Testis (tissue), 5 donors: ENCODE measurements at places on chromosomes 2 and 18. TPM values are rescaled to one million over a fixed set of nuclear protein-coding genes. Genes with fewer than 3 reads are reported as not detected.

- H3K4me1 ChIP-seq = peaks cover 18% of the 10 kb centered on the region
- no peaks in the 10 kb centered on the region for H3K36me3 ChIP-seq
- no peak overlapping the region for H3K27ac ChIP-seq
- H3K27me3 ChIP-seq = no peaks in the 10 kb centered on the region
- no peak for DNase-seq
- peak overlapping the region; percentile 70 for H3K4me3 ChIP-seq
Measured at GRCh38 chr2:238203973-238204683, 633 bp upstream of the ILKAP start.

- no peak for DNase-seq
- H3K27ac ChIP-seq = no peak overlapping the region
- no peaks in the 10 kb centered on the region for H3K27me3 ChIP-seq
Measured at GRCh38 chr2:98390571-98391476, 44.6 kb downstream of the CNGA3 start.

- H3K27me3 ChIP-seq = no peaks in the 10 kb centered on the region
- H3K4me1 ChIP-seq = peaks cover 22% of the 10 kb centered on the region
- peak overlapping the region; percentile 95 for H3K27ac ChIP-seq
- H3K36me3 ChIP-seq = no peaks in the 10 kb centered on the region
- H3K4me3 ChIP-seq = peak overlapping the region; percentile 95
- peak; percentile 66 for DNase-seq
Measured at GRCh38 chr2:218569661-218570500, 1.2 kb downstream of the CNOT9 start.

DNA sequence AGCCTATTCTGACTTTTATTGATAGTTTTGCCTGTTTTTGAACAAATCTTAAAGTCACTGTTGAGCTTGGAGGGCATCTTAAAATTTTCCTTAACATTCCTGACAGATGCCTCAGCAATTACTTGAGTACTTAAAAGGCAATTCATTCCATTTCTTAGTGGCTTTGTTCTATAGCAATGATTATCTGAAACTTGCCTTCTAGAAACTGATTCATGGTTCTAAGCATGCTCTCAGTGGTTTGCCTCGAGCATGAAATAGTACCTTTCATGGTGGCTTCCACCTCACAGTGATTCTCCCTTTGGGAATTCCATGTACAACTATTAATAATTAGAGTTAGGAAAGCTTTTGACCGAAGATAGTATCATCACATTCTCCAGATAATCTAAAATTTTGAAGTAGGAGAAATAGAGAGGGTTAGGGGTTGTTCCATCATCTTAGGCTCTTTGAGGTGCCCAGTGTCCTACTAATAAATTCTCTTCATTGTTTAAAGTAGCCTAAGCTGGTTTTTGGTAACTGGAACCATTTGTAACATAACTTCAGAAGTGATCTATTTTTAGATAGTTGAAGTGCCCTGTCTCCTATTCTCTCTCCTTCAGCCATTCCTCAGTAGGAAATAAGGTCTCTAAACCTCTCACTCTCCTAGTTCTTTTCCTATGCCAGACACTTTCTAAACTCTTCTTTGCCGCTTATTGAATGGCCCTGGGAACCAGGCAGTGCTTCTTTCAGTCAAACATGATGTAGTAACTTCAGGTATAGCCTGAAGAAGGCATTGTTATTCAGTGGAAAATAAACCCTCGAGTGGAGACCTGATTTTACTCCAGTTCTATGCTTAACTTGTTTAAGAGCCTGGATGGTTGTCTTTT lies 156.1 kb downstream of the HAUS1 start:
- H3K4me1 ChIP-seq = peaks cover 13% of the 10 kb centered on the region
- H3K36me3 ChIP-seq = no peaks in the 10 kb centered on the region
- peak overlapping the region; percentile 19 for H3K27ac ChIP-seq
- no peak overlapping the region for H3K4me3 ChIP-seq
- no peaks in the 10 kb centered on the region for H3K27me3 ChIP-seq
- DNase-seq = no peak

- H3K4me1 ChIP-seq = no peaks in the 10 kb centered on the region
- DNase-seq = no peak
- H3K27me3 ChIP-seq = no peaks in the 10 kb centered on the region
- no peak overlapping the region for H3K27ac ChIP-seq
Measured at GRCh38 chr2:236348279-236348678, 84.1 kb upstream of the ASB18 start.

DNA sequence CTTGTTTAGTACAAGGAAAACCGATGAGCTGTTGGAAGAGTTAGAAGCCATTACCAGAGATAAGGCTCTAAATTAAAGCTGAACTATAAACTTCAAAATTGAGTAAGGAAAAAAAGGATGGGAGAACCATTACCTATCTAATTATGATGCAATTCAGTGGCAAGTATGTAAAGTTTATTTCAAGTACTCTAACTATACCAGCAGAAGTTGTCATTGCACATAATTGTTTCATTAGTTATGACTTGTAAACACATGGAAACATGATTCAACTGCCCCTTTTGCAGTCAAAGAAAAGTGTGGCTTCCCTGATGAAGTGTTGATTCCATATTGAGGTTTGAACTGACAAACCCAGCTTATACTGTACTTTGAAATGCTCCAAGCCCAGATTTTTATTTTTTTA lies 324.1 kb upstream of the KCNJ3 start:
- DNase-seq = no peak
- H3K4me1 ChIP-seq = no peaks in the 10 kb centered on the region
- no peaks in the 10 kb centered on the region for H3K27me3 ChIP-seq
- H3K27ac ChIP-seq = no peak overlapping the region
- no peak overlapping the region for H3K4me3 ChIP-seq

GRCh38 chr2:51031021-51031780 lies 731 bp downstream of the NRXN1 start:
- H3K4me3 ChIP-seq = no peak overlapping the region
- H3K27me3 ChIP-seq = no peaks in the 10 kb centered on the region
- H3K27ac ChIP-seq = no peak overlapping the region
- H3K36me3 ChIP-seq = no peaks in the 10 kb centered on the region

DNA sequence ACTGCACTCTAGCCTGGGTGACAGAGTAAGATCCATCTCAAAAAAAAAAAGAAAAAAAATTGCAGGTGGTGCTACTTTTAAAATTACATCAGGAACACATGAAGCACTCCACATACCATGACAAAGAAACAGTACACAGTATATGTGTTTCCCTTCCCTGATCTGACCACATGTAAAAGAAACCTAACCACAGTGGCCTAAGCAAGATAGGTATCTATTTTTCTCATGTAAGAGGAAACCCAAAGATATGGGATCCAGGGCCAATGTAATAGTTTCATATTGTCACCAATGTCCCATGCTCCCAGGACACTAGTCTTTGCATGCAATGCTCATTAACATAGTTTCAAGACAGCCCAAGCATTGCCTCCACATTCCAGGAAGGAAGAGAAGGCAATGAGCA lies 99.9 kb downstream of the DYM start:
- H3K4me1 ChIP-seq = no peaks in the 10 kb centered on the region
- no peaks in the 10 kb centered on the region for H3K27me3 ChIP-seq
- no peak for DNase-seq
- H3K36me3 ChIP-seq = no peaks in the 10 kb centered on the region

DNA sequence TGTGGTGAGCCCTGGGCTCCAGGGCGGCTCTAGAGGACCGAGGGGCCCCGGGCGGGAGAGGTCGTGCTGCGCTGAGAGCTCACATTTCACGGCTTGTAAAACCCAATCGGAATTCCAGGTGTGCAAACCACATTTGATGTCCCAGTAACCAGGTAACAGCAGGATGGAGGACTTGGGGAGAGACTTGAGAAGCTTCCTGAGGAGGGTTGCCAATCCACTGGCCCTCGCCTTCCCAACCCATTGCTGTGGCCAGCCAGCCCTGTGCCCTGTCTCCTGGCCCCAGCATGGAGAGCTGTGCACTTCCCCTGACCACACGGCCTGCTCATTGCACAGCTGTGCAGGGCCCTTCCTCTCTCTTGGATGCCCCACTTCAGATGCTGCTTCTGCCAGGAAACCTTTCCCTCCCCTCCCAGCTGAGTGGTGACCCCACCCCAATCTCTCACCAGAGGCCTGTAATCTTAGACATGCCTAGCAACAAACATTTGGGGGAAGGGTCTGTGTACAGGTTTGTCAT lies 39.6 kb downstream of the ASB1 start:
- peak; percentile 4 for DNase-seq
- H3K27ac ChIP-seq = no peak overlapping the region
- H3K36me3 ChIP-seq = no peaks in the 10 kb centered on the region
- H3K27me3 ChIP-seq = no peaks in the 10 kb centered on the region

DNA sequence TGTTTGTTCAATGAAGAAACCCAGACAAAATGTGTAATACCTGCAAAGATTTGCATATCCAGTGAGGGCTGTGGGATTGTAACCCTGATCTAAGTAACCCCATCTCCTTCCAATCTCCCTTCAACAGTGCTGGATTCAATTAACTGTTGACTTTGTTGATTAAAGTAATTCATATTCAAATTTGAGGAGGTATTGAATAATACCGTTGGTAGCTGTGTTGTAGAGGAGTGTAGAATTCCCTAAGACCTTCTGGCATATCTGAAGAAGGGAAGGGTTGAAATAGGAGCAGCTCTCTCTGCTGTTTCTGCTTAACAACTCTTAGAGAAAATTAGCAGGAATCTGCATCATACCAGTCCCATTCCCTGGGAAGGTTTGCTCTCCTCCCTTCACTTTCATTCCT lies 28.2 kb downstream of the MAIP1 start:
- no peak for DNase-seq
- no peak overlapping the region for H3K4me3 ChIP-seq
- H3K27me3 ChIP-seq = no peaks in the 10 kb centered on the region
- no peak overlapping the region for H3K27ac ChIP-seq
- no peaks in the 10 kb centered on the region for H3K4me1 ChIP-seq

- H3K4me3 ChIP-seq = no peak overlapping the region
- H3K27me3 ChIP-seq = no peaks in the 10 kb centered on the region
- no peak overlapping the region for H3K27ac ChIP-seq
- H3K36me3 ChIP-seq = no peaks in the 10 kb centered on the region
Measured at GRCh38 chr2:140586379-140586778, 1544.4 kb downstream of the LRP1B start.

- H3K4me3 ChIP-seq = no peak overlapping the region
- H3K27me3 ChIP-seq = no peaks in the 10 kb centered on the region
- peaks cover 9% of the 10 kb centered on the region for H3K4me1 ChIP-seq
- H3K27ac ChIP-seq = no peak overlapping the region
Measured at GRCh38 chr2:239106314-239106908, 258.5 kb downstream of the TWIST2 start.

- H3K36me3 ChIP-seq = no peaks in the 10 kb centered on the region
- H3K27ac ChIP-seq = no peak overlapping the region
- no peaks in the 10 kb centered on the region for H3K27me3 ChIP-seq
- no peak overlapping the region for H3K4me3 ChIP-seq
- peak; percentile 54 for DNase-seq
- H3K4me1 ChIP-seq = peaks cover 9% of the 10 kb centered on the region
Measured at GRCh38 chr2:598058-598802, 79.0 kb downstream of the TMEM18 start.

DNA sequence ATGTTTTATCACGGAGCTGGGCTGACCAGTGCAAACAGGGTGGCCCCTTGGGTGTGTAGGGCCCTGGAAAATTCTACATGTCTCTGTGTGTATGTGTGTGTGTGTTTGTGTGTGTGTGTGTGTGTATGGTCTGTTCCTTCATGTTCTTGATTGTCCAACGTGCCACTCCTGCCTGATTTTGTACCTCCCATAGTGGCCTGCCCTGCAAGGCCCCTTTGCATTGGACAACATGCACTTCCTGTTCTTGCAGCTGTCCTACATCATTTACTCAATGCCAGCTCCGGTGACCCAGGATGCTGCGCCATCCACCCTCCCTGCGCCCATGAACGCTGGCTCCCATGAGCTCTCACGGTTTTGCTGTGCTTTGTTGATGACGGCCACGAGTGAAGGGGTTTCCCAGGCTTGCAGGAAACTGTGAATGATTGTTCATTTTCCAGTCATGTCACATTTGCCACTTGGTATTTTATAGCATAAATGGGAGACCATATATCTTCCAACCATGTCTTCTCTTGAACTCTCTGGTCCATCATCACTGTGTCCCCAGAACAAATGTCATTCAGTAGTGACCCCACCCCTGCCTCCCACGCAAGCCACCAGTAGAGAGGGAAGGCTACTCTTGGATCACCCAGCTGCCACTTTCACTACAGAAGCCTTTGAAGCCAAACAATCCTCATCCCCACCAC lies 69.7 kb upstream of the NCK2 start:
- no peaks in the 10 kb centered on the region for H3K36me3 ChIP-seq
- no peaks in the 10 kb centered on the region for H3K27me3 ChIP-seq
- no peaks in the 10 kb centered on the region for H3K4me1 ChIP-seq
- no peak for DNase-seq
- no peak overlapping the region for H3K27ac ChIP-seq
- no peak overlapping the region for H3K4me3 ChIP-seq

DNA sequence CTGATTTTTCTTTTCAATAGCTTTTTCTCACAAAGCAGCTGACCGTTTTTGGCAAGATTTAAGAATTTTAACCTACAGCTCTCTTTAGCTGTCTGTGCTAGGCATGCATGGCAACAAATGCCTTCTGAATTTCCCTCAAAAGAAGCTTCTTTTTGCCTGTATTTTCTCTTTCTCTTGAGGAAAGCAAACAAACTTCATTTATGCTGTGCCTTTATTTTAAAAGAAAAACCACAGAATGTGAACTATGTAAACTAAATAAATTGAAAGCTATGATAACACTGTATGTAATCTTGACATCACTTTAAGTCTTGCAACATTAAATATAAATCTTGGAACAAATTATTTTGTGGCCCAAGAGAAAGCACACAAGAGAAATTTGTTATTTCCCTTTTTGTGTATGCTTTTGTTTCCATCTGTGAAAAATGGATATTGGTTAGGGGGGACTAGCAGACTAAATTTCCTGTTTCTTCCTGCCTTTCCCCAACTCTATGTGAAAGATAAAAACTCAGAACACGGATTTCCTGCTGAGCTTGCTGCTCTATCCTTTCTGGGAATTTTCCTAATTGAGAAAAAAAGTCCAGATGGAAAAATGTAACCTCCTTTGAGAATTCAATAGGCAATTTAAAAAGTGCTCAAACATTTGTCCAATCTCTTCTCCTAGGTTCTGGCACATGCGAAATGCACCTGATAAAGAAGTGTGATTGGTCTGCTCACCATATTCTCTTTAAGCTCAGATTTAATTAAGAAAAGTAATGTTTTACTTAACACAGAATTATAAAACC lies 20.9 kb upstream of the TFPI start:
- H3K27ac ChIP-seq = no peak overlapping the region
- no peak for DNase-seq
- H3K4me1 ChIP-seq = no peaks in the 10 kb centered on the region
- no peak overlapping the region for H3K4me3 ChIP-seq

DNA sequence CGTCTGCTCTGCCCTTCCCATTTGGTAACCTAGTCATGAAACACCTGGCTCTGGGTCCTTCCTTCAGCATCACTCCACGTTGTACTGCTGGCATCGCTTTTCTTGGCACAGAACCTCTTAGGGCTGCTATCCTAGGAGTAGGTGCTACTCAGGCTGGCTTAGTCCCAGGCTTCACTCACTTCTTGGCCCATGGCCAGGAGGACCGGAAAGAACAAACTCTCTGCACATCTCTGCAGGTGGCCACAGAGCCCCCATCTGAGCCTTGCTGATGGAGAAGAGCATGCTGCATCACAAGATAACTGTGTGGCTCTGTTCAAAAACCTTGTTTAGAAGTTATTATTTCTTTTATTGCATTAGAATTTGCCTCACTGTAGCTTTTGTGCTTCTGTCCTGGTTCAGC lies 447.2 kb upstream of the TNP1 start:
- H3K36me3 ChIP-seq = no peaks in the 10 kb centered on the region
- no peak overlapping the region for H3K27ac ChIP-seq
- DNase-seq = no peak
- no peak overlapping the region for H3K4me3 ChIP-seq
- no peaks in the 10 kb centered on the region for H3K27me3 ChIP-seq
- H3K4me1 ChIP-seq = no peaks in the 10 kb centered on the region

The CFAP221 gene
- total RNA-seq = 28.2 TPM

The ACTG2 gene
- total RNA-seq = 2.7 TPM

The DSG1 gene
- 2.8 TPM for total RNA-seq
